ENCODE measurements at places on chromosomes 1 and 21. TPM values are rescaled to one million over a fixed set of nuclear protein-coding genes. Genes with fewer than 3 reads are reported as not detected.

DFFB gene
- total RNA-seq: 12.5 TPM

CFHR2 gene
- not detected for total RNA-seq

EYA3 gene
- total RNA-seq: 30.7 TPM

C8A gene
- not detected for total RNA-seq

CHI3L1 gene
- total RNA-seq: not detected

TAS1R1 gene
- total RNA-seq: not detected

Data from activated CD4-positive, alpha-beta T cell treated with anti-CD3 and anti-CD28 coated beads, Interleukin-2, amount 10 ng/mL, durations not matched to agents 7 days and 5 days (primary cell).